ENCODE measurements at places on chromosomes 7 and 10. TPM values are rescaled to one million over a fixed set of nuclear protein-coding genes. Genes with fewer than 3 reads are reported as not detected.

INA gene
- 1.1 TPM for total RNA-seq

CRTAC1 gene
- total RNA-seq = not detected

METTL2B gene
- 20.8 TPM for total RNA-seq

NPY4R gene
- total RNA-seq = 0.13 TPM

ELFN1 gene
- not detected for total RNA-seq

AMPH gene
- 2.8 TPM for total RNA-seq

ZNF853 gene
- 5.8 TPM for total RNA-seq

MYO1G gene
- total RNA-seq = 0.13 TPM

AKR1C8 gene
- total RNA-seq = not detected

RHOBTB1 gene
- total RNA-seq = 13.3 TPM

CLDN4 gene
- total RNA-seq = 3.2 TPM

CH25H gene
- total RNA-seq = 0.32 TPM

NUTM2E gene
- 0.13 TPM for total RNA-seq

NEUROG3 gene
- not detected for total RNA-seq

ANXA11 gene
- total RNA-seq = 109 TPM

PDK4 gene
- total RNA-seq = 1.2 TPM

TMEM229A gene
- under 0.01 TPM for total RNA-seq

ASAH2 gene
- 0.56 TPM for total RNA-seq

TUBAL3 gene
- not detected for total RNA-seq

SPDYE16 gene
- not detected for total RNA-seq

C10orf53 gene
- total RNA-seq = not detected

CDK1 gene
- 57.7 TPM for total RNA-seq

ASB13 gene
- 17.2 TPM for total RNA-seq

CPN1 gene
- total RNA-seq = not detected

TRPV5 gene
- not detected for total RNA-seq

TNS3 gene
- 17.2 TPM for total RNA-seq

PILRA gene
- 4.4 TPM for total RNA-seq

ZNF107 gene
- total RNA-seq = 4.3 TPM

WBP1L gene
- total RNA-seq = 60.0 TPM

TACC2 gene
- 6.9 TPM for total RNA-seq

DRGX gene
- not detected for total RNA-seq

RASA4 gene
- total RNA-seq = 1.6 TPM

GBF1 gene
- 39.0 TPM for total RNA-seq

CREB5 gene
- total RNA-seq = 9.2 TPM

ATG9B gene
- total RNA-seq = 0.13 TPM

KIN gene
- total RNA-seq = 7.0 TPM

NAT16 gene
- total RNA-seq = not detected

WNT8B gene
- not detected for total RNA-seq

FGFBP3 gene
- 2.2 TPM for total RNA-seq

CACNB2 gene
- total RNA-seq = 12.4 TPM

NOS3 gene
- total RNA-seq = 4.5 TPM

ASCC1 gene
- 28.2 TPM for total RNA-seq

GSAP gene
- total RNA-seq = 5.3 TPM

IL6 gene
- total RNA-seq = 0.40 TPM

FXYD4 gene
- total RNA-seq = not detected

AOAH gene
- not detected for total RNA-seq

AGBL3 gene
- total RNA-seq = 0.52 TPM

MCM7 gene
- total RNA-seq = 52.1 TPM

All from epithelial cell of alveolus of lung (primary cell).